ENCODE measurements at places on chromosomes 5 and 9. TPM values are rescaled to one million over a fixed set of nuclear protein-coding genes. Genes with fewer than 3 reads are reported as not detected.

The CCNO gene
- not detected for total RNA-seq

The SPINK13 gene
- not detected for total RNA-seq

The SCGB3A1 gene
- total RNA-seq = not detected

The ANKRD20A1 gene
- total RNA-seq = not detected

The SLIT3 gene
- total RNA-seq = 2.9 TPM

The CTXN3 gene
- not detected for total RNA-seq

The TMEM252 gene
- total RNA-seq = not detected

The PCDHA11 gene
- total RNA-seq = under 0.01 TPM

The ZNF883 gene
- total RNA-seq = 2.0 TPM

The ERCC8 gene
- total RNA-seq = 19.9 TPM

The LCN10 gene
- total RNA-seq = under 0.01 TPM

The SPACA9 gene
- total RNA-seq = 2.3 TPM

The PBX3 gene
- total RNA-seq = 33.6 TPM

The POLK gene
- total RNA-seq = 33.4 TPM

The PCDHB14 gene
- total RNA-seq = 0.20 TPM

The SLC6A19 gene
- total RNA-seq = not detected

The CEL gene
- total RNA-seq = 0.20 TPM

The PIP5K1B gene
- not detected for total RNA-seq

The ARL14EPL gene
- total RNA-seq = 0.20 TPM

The PTGDS gene
- 4.8 TPM for total RNA-seq

The SPINK4 gene
- total RNA-seq = not detected

The FOXI1 gene
- total RNA-seq = not detected

The TXNDC8 gene
- total RNA-seq = not detected

The CCDC112 gene
- total RNA-seq = 7.3 TPM

The IQGAP2 gene
- 2.2 TPM for total RNA-seq

The RFX3 gene
- total RNA-seq = 1.1 TPM

The TMEM232 gene
- 5.1 TPM for total RNA-seq

The C5orf52 gene
- total RNA-seq = not detected

The FOXD4L3 gene
- under 0.01 TPM for total RNA-seq

The NRG2 gene
- 1.1 TPM for total RNA-seq

The ADRA1B gene
- 0.37 TPM for total RNA-seq

The ARHGEF37 gene
- not detected for total RNA-seq

The SVEP1 gene
- total RNA-seq = 16.4 TPM

The MYMK gene
- not detected for total RNA-seq

The IL33 gene
- 11.0 TPM for total RNA-seq

Data from subcutaneous preadipocyte (primary cell).